Vagina (tissue), 2 donors: ENCODE measurements at places on chromosomes 4 and X.

DNA sequence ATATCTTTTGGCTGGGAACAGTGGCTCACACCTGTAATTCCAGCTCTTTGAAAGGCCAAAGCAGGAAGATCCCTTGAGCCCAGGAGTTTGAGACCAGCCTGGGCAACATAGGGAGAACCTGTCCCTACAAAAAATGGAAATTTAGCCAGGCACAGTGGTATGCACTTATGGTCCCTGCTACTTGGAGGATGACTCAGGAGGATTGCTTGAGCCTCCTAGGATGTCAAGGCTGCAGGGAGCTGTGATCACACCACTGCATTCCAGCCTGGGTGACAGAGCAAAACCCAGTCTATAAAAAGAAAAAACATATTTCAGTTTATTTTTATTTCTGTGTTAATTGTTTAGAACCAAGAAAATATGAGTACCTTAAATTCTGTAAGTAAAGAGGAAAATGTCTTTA lies 123.7 kb downstream of the CBR4 start:
- no peak for DNase-seq

GRCh38 chr4:43765514-43765913 lies 683.1 kb downstream of the KCTD8 start:
- no peak for DNase-seq

GRCh38 chr4:67725132-67725531 lies 24.2 kb upstream of the UBA6 start:
- no peak for DNase-seq

GRCh38 chrX:70464051-70464450 lies 19.4 kb downstream of the DLG3 start:
- no peak for DNase-seq

GRCh38 chr4:123037804-123038203 lies 115.4 kb upstream of the NUDT6 start:
- DNase-seq: no peak

DNA sequence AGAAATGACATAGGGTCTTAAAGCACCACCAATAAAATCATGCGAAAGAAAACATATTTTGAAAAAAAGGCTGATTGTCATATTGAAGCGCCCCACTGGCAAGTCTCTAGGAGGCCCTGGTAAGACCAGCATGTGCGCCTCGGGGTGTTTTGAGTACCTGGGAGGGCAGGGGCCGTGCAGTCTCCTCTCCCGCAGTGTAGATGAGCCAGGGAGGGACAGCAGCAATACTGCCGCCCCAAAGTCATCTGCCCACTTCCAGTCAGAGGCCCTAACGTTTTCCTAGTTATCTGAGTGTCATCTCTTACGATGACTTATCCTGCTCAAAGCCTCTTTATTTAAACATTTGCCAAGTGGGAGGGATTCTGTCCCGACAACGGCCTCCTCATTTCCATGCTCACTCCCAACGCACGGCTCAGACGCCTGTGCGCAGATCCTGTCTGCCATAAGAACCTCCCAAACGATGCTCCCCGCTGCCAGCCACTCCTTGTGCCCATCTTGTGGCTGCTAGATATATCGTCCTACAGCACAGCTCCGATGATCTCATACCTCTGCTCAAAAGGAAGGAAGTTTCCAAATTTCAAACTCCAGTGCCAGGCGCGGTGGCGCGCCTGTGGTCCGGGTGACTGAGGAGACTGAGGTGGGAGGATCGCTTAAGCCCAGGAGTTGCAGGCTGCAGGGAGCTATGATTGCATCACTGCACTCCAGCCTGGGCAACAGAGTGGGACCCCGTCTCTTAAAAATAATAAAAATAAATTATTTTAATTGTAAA lies 17.2 kb upstream of the SCRG1 start:
- no peak for DNase-seq

DNA sequence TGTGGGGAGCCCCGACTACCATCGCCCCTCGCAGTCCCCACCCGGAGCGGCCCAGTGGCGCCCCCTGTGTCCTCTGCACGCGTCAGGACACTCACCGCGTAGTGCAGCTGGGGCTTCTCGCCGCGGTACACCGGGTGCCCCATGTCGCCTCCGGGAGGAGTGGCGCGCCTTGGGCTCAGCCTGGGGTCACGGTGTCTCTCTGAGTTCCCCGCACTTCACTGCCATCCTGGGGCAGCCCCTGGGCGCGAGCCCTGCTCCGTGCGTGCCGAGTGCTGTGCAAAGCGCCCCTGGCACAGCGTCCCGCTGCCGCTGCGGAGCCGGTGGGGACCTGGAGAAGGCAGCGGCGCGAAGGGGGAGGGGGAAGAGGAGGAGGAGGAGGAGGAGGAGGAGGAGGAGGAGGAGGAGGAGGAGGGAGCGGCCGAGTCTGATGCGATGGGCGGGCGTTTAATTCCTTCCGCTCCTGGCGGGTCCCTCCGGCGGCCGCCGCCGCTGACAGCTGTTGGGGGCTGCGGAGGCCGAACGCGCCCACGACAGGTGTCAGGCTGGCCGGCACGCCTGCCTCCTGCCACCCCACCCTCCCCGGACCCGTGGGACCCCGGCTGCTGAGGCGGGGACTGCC lies 134.3 kb downstream of the AMELX start:
- DNase-seq: no peak

- DNase-seq: no peak
Measured at GRCh38 chr4:53885668-53886067, 178.7 kb downstream of the CHIC2 start.

- no peak for DNase-seq
Measured at GRCh38 chr4:183467246-183467645, 22.8 kb downstream of the CDKN2AIP start.

DNA sequence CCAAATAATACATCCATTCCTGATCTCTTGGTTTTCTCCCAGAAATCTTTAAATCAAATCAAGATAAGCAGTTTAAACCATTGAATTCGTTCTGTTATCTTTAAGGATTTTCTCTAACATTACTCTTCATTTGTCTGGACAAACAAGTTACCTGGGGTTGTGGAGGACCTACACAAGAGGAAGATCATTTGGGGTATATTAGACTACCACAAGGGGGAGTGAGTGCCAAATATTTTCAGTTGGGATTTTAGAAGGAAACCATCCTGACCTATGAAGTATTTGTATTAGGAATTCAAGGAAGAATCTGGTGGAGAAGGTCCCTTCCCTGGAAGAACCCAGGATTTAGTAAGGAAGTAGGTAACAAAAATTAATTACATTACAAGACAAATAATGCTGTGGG lies 12.0 kb upstream of the DCHS2 start:
- no peak for DNase-seq

- DNase-seq: no peak
Measured at GRCh38 chrX:19569121-19569805, 54.0 kb upstream of the MAP3K15 start.

DNA sequence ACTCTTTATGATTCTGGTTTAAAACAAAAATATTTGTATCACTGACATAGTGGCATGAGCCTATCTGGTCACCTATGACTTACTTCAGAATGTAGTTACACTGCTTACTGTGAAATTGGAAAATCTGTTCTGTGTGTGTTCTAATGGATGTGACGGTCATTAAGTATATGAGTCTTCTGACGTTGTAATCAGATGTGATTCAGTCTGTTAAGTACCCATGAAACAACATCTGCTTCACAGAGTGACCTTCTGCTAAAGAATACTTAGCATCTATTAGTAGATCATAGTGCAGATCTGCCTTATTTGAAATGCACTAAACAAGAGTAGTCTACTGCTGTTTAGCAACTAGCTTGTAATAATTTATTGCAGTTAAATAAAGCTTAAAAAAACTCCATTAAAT lies 317.1 kb downstream of the DCTD start:
- DNase-seq: no peak

DNA sequence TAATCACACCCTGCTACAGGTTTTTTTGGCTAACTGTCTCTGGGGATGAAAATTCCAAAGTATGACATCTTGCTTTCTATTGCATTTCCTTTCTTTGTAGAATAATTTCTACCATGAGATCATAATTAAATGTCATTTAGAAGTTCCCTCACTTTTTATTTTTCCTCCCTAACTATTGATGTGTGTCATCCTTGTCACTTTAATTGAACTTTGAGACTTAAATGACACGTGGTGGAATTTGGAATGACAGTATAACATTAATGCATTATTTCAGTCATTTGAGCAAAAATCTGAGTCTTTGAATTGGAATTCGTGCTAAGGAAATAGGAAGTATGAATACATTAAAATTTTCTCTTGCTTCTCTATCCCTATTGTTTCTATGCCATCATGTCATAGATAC lies 745.4 kb downstream of the PDHA2 start:
- DNase-seq: no peak

GRCh38 chrX:49761481-49761880 lies 65.7 kb upstream of the PAGE1 start:
- no peak for DNase-seq

DNA sequence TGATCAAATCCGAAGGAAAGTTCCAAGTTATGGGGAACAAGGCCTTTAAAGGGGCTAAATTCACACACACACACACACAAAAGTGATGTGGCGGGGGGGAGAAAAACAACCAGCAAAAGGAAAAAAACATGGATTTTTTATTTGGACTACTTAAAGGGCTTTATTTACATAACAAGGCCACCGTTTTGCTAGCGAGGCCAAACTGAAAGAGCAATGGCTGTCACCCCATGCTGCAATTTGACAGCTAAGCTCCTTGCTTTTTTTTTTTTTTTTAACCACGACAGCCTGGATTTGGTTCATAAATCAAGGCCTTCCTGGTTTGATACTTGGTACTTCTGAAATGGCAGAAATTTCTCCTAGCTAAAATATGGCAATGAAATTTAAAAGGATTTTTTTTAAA lies 99.6 kb upstream of the PTCHD1 start:
- DNase-seq: no peak

DNA sequence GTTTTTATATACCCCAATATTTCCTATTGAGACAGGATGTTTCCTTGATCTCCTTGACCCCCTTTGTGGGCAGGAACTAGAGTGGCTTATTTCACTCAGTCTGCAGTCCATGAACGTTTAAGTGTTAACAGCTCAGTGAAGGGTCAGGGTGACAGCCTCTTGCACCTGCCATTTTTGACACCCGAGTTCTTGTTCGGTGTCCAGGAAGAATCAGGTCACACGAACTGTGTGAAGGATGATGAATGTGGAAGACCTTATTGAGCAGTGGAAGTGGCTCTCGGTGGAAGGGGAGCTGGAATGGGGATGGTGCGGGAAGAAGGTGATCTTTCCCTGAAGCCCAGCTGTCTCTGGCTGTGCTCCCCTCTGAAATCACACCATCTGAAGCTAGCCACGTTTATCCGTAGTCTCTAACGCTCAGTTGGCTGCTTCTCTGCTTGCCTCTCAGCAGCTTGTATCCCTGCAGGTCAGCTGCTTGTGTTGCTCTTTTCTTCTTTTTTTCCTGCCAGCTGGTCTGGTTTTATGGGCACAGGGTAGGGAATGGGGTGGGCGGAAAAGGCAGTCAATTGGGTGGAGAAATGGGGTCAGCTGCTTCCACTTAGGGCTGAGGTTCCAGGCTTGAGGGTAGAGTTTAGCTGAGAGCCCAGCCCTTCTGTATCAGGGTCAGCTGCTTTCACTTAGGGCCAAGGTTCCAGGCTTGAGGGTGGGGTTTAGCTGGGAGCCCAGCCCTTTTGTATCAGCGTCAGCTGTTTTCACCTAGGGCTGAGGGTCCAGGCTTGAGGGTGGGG lies 29.0 kb upstream of the CCNG2 start:
- DNase-seq: no peak

GRCh38 chr4:95124906-95125504 lies 367.2 kb downstream of the BMPR1B start:
- DNase-seq: no peak

DNA sequence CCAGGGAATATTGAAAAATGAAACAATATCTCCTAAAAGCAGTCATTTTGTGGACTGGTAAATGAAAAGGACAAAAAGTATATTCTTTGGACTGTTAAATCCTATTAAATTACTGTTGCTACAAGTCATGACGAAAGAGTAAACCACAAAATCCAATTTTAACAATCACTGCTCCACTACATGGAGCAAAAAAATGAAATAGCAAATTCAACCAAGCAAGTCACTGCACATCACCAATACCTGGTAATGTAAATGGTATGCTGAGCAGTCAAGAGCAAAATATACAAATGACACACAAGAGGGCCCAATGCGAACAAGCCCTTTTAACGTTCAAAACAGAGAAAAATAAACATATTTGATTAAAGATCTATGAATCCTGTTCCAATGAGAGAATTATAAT lies 126.2 kb downstream of the KLHL13 start:
- no peak for DNase-seq

DNA sequence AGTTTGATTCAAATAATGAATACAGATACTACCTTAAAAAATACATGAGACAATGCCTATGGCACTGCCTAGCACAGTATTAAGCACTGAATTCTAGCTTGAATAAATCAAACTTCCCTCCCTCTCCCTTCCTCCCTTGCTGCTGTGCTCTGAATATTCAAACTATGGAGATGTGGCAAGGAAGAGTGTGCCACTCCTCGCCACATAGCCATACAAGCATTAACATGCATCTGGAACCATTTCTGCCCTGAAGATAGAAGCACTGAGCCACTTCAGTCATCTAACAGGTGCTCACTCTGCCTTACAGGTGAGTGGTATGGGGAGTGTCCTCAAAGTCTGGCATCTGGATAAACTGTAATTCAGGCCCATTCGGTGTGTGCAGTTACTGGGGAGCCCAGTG lies 276.9 kb downstream of the ARHGAP24 start:
- no peak for DNase-seq

DNA sequence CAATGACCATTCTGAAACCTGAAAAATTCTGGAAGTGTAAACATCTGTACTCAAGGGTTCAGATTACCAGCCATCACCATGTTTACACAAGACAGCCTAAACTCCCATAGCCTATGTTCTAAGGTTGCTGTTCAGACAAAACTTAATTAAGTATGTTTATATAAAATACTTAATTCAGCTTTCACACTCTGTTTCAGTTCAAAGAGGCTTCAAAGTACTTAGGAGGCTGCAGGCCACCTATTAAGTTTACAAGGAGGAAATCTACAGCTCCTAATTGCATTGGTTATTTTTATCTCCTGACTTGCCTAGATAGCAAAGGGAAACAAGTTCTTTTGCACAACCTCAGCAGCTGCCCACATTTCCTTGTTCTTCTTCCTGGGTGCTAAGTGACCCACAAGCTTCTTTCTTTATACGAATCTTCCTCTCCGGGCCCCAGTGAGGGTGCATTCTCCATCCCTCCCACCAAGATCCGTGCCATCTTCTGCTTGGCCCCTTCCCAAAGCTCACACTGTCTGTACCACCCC lies 2.0 kb downstream of the GAK start:
- DNase-seq: no peak

GRCh38 chr4:161252520-161253141 lies 911.2 kb downstream of the FSTL5 start:
- DNase-seq: no peak

GRCh38 chrX:19746919-19747651 lies 140.3 kb downstream of the SH3KBP1 start:
- DNase-seq: no peak

DNA sequence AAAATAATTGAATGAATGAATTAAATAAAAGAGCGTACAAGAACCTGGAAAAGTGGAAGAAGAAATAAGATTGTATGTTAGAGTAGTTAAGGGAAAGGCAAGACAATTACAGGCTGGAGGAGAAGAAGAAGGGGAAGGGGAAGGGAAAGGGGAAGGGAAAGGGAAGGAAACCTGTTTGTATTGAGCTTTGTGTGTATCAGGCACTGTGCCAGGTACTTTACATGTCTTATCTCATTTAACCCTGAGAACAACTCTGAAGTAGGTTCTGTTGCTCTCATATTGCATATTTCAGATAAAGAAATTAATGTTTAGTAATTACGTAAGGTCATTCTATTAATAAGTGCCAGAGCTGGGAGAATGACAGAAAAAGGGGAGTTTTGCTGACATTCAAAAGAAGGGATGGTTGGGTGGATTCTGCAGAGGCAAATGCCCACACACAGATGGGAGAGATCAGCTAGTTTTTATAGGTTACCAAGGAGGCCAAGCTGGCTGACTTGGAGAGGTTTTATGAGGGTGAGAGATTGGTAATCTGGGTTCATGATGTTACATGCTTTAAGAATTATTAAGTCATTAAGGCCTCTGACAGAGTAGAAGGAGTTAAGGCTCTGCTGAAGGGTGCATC lies 92.3 kb upstream of the LCORL start:
- no peak for DNase-seq
